ENCODE measurements at places on chromosomes 1 and 21. TPM values are rescaled to one million over a fixed set of nuclear protein-coding genes. Genes with fewer than 3 reads are reported as not detected.

Gene SPRR5
- total RNA-seq, result not detected

Gene MRAP
- not detected for total RNA-seq

Gene ARTN
- under 0.01 TPM for total RNA-seq

Gene FALEC
- not detected for total RNA-seq

Gene TFF2
- total RNA-seq, result not detected

Gene MFSD2A
- 0.32 TPM for total RNA-seq
